Ascending aorta (tissue), 2 donors: ENCODE measurements at places on chromosomes 1 and 21.

- DNase-seq = no peak
Observed at GRCh38 chr21:31558189-31558961, 101.1 kb upstream of the SOD1 start.

DNA sequence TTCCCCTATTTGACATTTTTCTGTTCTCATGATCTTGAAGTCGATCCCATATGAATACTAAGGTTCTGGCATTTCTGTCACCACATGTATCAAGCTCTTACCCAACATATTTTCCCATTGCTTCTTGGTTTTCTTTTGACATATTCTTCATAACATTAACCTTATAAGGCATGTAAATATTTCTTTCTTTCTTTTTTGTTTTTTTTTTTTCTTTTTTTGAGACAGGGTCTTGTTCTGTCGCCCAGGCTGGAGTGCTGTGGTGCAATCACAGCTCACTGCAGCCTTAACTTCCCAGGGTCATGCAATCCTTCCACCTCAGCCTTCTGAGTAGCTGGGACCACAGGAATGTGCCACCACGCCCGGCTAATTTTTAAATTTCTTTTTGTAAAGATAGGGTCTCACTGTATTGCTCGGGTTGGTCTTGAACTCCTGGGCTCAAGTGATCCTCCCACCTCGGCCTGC lies 33.1 kb upstream of the ERRFI1 start:
- DNase-seq = no peak

DNA sequence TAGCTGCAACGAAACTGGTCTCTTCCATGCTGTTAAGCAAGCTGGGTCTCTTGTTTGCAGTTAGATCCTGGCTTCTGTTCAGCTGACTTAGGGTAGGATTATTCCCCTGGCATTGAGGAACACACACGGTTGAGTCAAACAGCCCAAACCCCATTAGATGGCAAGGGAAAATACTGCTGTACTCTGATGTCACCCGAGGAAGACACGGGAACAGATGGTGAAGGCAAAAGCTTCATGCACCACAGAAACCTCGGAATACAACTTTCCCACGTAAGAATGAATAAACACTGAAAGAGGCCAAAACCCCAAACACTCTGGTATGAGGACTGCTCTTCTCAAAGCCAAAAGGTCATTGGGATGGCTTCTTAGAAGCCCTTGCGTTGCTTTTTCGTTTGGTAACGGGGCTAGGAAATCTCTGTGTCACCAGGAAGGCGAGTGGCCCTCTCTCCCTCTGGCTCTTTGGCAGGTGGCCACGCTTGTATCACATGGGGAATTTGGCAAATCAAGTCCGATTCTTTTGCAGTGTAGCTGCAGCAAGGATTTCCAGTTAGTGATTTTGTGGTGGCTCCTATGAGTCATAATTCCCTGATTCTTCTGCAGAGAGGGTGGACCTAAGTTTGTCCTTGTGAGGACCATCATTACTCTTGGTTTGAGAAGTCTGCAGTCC lies 16.7 kb upstream of the LYST start:
- peak; percentile 67 for DNase-seq

DNA sequence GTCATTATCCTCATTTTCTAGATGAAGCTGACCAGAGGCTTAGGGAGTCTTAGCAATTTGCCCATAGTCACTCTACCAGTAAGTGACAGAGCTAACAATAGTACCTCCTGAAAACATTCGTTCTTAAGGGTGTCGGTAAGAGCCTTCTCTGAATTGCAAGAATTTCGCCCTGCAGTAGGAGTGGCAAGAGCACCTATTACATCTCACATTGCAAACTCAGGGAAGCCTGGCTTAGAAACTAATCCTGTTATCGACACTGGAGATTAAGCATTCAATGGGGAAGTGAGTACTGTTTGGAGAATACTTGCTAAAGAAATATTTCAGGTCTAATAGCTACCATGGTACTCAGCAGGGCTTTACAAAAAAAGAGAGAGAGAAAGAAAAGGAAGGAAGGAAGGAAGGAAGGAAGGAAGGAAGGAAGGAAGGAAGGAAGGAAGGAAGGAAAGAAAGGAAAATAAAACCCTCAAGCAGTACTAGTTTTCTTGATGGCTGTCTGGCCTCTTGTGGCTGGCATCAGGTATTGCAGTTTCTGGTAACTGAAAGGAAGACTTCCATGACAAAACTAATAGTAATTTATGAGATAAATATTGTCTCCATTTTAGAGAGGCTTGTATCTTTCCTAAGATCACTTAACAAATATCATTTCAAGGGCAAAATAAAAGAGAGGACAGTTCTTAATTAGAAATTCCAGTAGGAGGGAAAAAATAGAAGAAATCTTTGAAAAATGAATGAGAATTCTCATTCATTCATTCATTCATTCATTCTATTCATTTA lies 10.4 kb downstream of the C1orf226 start:
- DNase-seq = no peak

- no peak for DNase-seq
Observed at GRCh38 chr1:194684636-194685035, 1498.2 kb upstream of the B3GALT2 start.

GRCh38 chr1:151693057-151693651 lies 23.4 kb downstream of the CELF3 start:
- no peak for DNase-seq

GRCh38 chr1:51684776-51685175 lies 67.9 kb downstream of the OSBPL9 start:
- DNase-seq = no peak

- no peak for DNase-seq
Observed at GRCh38 chr1:180954005-180954800, 41.5 kb downstream of the KIAA1614 start.

- no peak for DNase-seq
Observed at GRCh38 chr1:162908780-162909179, 47.8 kb upstream of the CCDC190 start.

DNA sequence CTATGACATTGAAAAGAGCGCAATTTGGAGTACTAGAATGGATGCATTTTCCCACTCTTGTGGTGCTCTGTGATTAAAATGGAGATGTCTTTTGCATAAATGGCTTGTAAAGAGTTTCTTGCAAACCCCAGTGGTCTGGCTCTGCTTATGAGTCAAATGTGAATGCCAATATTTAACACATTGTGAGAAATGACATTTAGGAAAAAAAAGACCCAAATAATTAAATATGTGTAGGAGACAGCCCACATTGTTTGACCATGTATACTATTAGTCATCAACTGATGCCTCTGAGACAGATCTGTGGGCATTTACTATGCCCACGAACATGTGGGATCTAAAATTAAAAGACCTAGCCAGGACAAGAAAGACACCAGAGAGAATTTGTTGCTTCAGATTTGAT lies 22.2 kb upstream of the RUNX1 start:
- no peak for DNase-seq

- DNase-seq = no peak
Observed at GRCh38 chr1:165228111-165228655, 128.3 kb downstream of the LMX1A start.

- no peak for DNase-seq
Observed at GRCh38 chr21:22438428-22439086, 1440.3 kb downstream of the NCAM2 start.

GRCh38 chr1:56531624-56532349 lies 47.6 kb downstream of the PLPP3 start:
- no peak for DNase-seq

GRCh38 chr1:27009601-27010197 lies 3.0 kb downstream of the TENT5B start:
- DNase-seq = peak; percentile 79

- no peak for DNase-seq
Observed at GRCh38 chr1:238399558-238399957, 508.8 kb upstream of the ZP4 start.

DNA sequence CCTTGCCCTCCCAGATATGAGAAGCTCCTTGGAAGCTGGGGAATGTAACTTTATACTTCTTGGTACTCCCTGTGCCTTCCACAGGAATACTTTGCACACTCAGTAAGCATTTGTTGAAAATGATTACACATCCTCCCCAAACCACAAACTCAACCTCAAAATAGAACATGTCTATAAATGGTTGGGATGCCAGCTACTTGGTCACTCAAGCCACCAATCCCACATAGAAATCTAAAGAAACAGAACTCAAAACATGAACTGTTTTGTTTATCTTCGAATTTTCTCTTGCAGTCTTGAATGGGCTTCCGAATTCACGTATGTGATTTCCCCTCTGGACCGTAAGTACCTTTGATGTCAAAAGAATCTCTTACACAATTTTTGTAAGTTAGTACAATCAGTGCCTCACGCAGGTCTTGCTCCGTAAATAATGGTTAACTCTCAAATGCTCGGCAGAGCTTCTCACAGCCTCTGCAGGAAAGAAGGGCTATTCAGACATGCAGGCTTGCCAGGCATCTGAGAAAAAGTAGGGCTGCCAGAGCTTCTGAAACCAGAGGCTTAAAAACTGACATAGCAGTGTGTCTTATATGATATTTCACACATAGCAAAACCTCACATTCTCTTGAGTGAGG lies 26.9 kb downstream of the SORT1 start:
- DNase-seq = no peak

DNA sequence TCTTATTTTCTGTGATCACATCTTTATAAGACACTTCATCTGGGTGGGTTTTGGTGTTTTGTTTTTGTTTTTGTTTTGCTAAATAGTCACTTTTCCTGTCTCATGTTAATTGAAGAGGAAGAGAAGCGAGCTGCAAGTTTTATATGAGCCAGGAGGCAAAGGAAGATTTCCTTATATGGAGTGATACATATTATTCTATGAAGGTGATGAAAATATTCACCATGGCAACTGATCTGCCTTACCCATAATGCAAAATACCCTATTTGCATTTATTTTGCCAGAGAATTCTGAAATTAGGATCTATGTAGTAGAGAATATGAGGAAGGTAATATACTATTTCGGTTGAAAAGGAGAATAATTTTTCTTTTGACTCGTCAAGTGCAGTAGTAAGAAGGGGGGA lies 13.9 kb downstream of the CXADR start:
- no peak for DNase-seq

DNA sequence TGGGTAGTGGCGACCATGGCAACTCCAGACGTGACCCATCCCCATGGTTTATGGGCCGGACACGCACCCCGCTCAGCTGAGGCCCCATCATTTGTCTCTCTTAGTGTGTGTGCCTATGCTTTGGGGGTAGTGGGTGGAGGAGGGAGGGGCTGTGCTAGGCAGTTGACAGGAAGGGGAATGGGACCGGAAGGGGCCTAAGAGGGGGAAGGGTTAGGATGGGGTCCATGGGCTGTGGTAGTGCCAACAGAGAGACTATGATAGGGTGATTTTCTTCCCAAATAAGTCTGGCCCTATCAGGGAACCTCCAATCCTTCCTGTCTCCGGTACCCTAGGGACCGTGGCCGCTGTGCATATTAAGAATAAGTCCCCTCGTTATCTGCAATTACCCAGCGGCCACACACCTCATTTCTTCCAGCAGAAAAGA lies 9.9 kb downstream of the DMAP1 start:
- no peak for DNase-seq

DNA sequence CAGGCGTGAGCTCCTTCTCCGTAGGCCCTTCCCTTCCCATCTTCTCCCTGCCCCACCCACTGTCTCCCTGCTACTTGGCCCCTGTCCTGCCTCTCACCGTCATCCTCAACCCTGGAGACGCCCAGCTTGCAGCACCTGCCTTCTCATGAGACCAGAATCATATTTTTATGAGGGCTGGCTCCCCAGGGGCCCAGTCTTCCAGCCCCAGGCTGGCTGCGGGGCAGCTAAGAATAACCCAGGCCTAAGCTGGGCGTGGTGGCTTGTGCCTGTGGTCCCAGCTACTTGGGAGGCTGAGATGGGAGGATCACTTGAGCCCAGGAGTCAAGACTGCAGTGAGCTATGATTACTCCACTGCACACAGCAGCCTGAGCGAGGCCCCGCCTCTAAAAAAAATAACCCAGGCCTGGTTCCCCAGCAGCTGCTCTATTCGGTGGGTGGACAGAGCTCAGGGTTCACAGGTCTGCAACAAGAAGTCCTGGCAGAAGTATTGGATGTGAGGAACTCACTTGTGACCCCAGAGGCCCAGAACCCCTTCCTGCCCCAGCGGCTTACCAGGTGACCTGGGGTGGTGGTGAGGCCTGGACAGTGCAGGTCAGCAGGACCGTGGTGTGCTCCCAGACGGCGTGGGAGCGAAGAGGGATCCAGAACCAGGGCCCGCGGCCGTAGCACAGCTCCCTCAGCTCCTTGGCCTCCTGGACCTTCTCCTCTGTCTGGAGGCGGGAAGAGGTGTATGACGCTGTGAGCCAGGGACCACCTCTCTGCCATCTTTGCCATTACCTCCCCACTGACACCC lies 6.4 kb downstream of the MYOM3 start:
- DNase-seq = no peak
